Mesendoderm (in vitro differentiated cells): ENCODE measurements at places on chromosomes 1 and 21.

DNA sequence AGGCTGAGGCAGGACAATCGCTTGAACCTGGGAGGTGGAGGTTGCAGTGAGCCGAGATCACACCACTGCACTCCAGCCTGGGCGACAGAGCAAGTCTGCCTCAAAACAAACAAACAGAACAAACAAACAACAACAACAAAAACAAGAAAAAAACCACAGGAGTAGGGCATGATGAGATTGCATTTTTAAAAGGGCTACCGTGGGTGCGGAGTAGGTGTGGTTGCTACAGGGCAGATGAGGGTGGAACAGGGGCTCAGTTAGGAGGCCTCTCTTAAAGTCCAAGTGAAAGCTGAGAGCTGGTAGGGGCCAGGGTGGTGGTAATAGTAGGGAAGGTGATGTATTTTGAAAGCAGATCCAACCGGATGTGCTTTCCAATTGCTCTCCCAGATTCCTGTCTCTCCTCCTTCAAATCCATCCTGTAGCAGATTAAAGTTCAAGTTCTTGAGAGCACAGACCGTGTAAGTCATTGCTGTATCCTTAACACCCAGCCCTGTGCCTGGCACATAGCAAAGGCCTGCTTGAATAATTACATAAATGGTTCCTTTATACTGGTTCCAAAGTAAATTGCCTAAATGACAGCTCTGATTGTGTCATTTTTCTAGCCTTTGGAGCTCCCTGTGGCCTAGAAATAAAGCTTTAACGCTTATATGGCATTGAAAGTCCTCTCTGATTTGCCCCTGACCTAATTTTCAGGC is 4.2 kb upstream of the LINGO4 start:
- peak; percentile 34 for DNase-seq
- no peaks in the 10 kb centered on the region for H3K4me1 ChIP-seq
- H3K27ac ChIP-seq, result no peak overlapping the region
- H3K36me3 ChIP-seq, result no peaks in the 10 kb centered on the region

- no peaks in the 10 kb centered on the region for H3K4me1 ChIP-seq
- no peaks in the 10 kb centered on the region for H3K36me3 ChIP-seq
- peak; percentile 65 for DNase-seq
- H3K27me3 ChIP-seq, result no peaks in the 10 kb centered on the region
Observed at GRCh38 chr1:5161372-5161771, 507.0 kb downstream of the AJAP1 start.

DNA sequence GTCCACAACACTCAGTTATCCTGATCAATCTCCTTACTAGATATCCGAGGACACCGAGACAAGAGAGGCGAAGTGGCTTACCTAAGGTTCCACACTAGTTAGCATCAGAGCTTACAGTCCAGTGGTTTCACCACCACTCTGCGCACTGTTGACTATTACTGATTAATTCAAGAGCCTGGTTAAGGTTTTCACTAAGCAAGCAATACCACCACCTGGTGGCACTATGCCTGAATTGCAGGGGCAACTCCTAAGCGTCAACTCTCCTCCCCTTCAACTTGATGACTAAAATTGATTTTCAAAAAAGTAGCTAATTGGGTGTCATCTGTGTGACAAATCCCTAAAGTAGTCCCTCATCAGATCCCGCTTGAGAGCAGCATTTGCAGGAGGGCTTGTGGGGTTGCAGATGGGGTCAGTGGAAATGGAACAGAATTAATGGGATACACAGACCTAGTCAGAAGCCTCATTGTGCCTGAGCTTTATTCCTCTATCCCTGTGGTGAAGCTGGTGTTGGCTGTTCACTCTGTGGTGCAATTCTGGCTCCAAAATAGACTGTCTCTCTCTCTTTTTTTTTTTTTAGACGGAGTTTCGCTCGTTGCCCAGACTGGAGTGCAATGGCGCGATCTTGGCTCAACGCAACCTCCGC is 9.1 kb downstream of the TTC22 start:
- peak; percentile 76 for DNase-seq
- H3K36me3 ChIP-seq, result no peaks in the 10 kb centered on the region
- peaks cover 4% of the 10 kb centered on the region for H3K4me1 ChIP-seq
- H3K4me3 ChIP-seq, result no peak overlapping the region
- H3K27me3 ChIP-seq, result no peaks in the 10 kb centered on the region

- H3K27ac ChIP-seq, result no peak overlapping the region
- no peak overlapping the region for H3K4me3 ChIP-seq
- no peaks in the 10 kb centered on the region for H3K36me3 ChIP-seq
- no peaks in the 10 kb centered on the region for H3K27me3 ChIP-seq
- no peak for DNase-seq
- H3K4me1 ChIP-seq, result peaks cover 14% of the 10 kb centered on the region
Observed at GRCh38 chr1:47537966-47538365, 100.1 kb downstream of the FOXD2 start.

DNA sequence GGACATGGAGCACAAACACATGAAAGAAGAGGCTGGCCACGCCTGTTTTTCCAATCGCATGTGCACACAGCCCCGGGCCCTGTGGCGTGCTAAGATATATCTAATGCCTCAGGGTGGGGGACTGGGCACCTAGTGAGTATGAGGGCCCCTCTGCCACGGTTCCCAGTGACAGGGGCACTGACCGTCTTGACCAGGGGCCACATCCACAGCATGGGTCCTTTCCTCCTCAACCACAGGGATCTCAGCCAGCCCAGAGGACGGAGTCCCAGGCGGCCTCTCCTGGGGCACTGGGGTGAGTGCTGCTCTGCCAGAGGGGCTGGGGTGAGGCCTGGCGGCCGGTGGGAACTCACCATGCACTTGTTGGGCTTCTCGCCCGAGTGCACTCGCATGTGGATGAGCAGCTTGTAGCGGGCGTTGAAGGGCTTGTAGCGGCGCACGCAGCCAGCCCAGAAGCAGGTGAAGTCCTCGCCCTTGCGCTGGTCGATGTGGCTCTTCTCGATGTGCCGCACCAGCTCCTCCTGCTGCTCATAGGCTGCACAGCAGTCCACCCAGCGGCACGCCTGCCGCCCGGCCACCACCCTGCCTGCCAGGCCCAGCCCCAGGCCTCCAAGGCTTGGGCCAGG is 134.7 kb downstream of the DMRTB1 start:
- H3K4me3 ChIP-seq, result no peak overlapping the region
- no peak overlapping the region for H3K27ac ChIP-seq
- DNase-seq, result peak; percentile 80
- H3K36me3 ChIP-seq, result no peaks in the 10 kb centered on the region
- no peaks in the 10 kb centered on the region for H3K27me3 ChIP-seq
- H3K4me1 ChIP-seq, result no peaks in the 10 kb centered on the region
